ENCODE measurements at places on chromosomes 1 and 21.

GRCh38 chr1:89725631-89726030 is 92.7 kb downstream of the LRRC8C start:
- no peak for DNase-seq

DNA sequence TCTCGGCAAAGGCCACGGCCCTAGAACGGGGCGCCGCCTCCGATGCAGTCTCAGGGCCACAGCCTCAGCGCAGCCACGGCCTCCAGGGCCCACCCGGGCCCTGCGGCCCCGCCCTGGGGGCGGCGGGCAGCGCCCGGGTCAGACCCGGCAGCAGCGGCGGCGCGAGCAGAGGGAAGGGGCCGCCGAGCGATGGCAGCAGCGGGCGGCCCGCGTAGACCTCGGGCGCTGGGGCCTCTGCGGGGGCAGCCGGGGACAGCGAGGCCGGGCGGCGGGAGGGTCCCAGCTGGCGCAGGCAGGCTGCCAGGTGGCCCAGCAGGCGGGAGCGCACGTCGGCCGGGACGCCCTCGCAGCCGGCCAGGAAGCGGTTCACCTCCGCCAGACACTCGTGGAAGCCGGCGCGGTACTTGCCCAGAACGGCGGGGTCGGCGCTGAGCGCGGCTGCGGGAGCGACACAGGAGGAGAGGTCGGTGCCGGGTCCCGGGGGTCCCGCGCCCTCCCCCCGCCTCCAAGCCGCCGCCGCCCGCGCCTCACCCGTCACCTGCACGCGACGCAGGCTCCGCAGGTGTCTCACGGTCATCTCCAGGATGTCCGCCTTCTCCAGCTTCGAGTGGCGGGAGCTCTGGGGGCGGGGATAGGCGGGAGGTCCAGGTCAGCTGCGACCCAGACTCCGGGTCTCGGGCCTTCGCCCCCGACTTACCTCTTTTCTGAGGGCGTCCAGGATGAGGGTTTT is 737 bp downstream of the HES4 start:
- no peak for DNase-seq

DNA sequence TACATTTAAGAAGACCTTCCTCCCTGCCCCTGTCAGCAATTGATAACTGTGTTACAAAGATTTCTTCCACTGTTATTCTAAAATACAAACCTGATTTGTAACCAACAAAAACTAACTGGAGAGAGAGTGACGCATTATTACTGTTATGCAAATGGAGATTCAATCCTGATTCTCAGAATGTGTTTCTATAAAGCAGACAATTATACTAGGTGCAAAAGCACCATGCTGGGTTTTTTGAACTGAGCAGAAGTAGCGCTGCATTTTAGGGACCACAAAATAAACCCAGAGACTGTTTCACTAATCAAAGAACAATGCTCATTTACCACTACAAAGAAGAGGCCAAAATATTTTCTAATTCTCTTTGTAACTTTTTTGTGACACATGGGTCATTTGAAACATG is 13.6 kb upstream of the GBP6 start:
- no peak for DNase-seq

GRCh38 chr21:24220446-24220845 is 1386.8 kb downstream of the MRPL39 start:
- no peak for DNase-seq

DNA sequence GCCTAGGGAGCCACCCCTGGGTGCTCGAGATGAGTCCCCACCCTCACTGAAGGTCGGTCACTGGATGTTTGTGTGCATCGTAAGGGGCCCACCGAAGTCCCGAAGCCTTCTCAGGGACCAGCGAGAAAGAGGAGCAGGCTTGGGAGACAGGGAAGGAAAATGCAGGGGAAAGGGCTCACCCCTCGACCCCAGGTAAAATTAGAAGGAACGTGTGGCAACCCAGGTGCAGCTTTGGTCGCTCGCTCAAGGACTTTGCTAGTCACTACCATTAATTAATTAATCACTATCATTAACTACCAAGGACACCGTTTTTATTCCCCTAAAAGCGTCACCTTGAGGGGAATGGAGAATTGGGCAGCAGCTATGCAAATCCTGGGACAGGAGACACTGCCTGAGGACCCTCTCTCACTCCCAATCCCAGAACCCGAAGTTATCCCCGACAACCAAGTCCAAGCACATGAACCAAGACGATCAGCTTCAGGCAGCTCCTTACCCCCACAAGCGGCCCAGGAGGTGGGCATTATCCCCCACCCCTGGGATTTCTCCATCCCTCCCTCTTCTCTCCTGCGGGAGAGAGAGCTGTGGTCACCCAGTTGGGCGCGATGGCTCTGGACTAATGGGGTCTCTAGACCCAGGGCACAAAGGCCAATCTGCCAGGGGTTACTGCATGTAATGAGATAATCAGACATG is 4.2 kb upstream of the SIM2 start:
- no peak for DNase-seq

GRCh38 chr1:234554218-234554697 is 55.7 kb downstream of the IRF2BP2 start:
- DNase-seq: no peak

GRCh38 chr1:995665-996633 is 3.9 kb downstream of the HES4 start:
- no peak for DNase-seq

GRCh38 chr1:46623743-46624644 is 7.4 kb upstream of the MOB3C start:
- DNase-seq: no peak

DNA sequence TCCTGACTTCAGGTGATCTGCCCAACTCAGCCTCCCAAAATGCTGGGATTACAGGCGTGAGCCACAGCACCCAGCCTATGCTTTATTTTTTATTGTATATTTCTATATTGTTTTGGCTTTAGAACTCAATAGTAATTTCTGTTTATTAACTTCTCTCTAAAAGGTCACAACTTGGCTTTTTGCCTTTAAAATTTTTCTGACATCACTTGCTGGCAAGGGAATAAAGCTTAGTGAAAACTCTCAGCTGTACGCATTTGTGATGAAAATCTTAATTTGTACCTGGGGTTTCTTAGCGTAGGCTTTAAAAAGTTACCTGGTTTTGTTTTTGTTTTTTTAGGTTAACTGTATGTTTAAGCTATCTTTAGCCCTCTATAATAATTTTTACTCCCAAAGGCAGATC is 36.2 kb downstream of the B3GALNT2 start:
- no peak for DNase-seq

- no peak for DNase-seq
Observed at GRCh38 chr1:2344744-2345296, 46.5 kb downstream of the MORN1 start.

- no peak for DNase-seq
Observed at GRCh38 chr21:33327326-33327725, 2.6 kb downstream of the IFNAR1 start.

GRCh38 chr1:26154750-26155149 is 4.1 kb upstream of the FAM110D start:
- no peak for DNase-seq

GRCh38 chr1:201742955-201743805 is 85.8 kb upstream of the IPO9 start:
- no peak for DNase-seq

DNA sequence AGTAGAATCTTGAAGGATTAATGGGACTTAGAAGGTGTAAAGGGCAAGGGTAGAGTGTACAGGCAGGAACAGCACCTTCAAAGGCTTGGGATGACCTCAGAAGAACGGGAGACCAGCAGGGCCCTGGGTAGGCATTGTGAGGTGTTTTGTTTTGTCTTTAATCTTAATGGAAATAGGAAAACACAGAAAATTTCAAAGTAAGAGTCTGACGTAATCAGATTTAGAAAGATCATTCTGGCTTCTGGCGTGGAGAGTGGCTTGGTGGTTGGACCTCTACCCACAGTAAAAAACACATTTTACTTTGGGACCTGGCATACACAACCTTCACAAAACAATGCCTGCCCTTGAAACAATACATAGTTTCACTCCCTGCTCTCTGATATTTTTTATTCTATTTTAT is 4.1 kb downstream of the MOV10 start:
- no peak for DNase-seq

DNA sequence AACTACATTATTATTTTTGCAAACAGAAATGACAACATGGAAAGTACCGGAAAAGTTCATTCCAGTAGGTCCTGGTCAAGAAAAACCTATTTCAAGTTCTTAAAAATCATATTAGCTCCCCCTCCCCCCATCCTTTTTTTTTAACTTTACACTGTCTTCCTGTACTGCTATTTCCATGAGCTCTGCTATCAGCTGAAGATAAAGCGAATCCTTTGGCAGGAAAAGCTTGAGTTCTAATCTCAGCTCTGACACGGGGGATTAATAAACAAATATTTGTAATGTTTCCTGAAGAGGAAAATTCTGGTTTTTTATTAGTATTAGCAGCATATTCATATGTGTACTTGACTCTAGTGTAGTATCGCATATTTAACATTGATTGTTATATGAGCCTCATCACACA is 190.7 kb upstream of the ESRRG start:
- no peak for DNase-seq
